Activated CD4-positive, alpha-beta T cell treated with anti-CD3 and anti-CD28 coated beads for 4 hours (primary cell): ENCODE measurements at places on chromosomes 12 and 14.

DNA sequence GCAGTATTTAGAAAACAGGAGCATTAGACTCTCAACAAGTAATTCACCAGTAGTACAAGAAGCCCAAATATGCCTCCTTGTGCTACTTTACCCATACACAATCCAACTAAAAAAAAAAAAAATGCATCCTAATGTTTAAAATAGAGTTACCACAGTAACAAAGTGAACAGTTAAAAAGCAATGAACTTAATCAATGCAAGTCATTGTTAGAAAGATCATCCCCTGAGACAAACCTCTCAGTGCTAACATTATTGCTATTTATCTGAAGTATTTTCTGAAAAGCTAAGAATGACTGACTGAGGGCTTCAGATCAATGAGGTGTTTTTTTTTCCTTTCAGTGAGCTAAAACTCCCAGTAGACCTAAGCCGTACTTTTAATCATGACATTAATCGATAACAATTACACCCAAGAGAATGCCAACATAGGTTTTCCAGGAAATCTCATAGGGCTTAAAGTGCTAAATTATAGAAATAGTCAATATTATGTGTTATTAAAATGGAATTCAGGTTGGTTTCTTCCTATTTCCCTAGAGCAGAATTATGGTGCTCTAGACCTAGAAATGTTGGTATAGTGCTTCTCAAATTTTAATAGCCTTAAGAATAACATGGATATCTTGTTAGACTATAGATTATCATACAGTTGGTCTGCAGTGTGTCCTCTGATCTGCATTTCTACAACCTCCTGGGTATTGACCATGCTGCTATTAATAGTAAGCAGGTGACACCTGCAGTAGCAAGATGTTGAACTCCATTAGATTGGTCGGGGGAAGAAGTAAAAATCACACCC is 123.0 kb downstream of the PRKD1 start:
- no peak for DNase-seq

GRCh38 chr14:75941030-75941429 is 40.8 kb downstream of the TGFB3 start:
- no peak for DNase-seq

- DNase-seq = no peak
Observed at GRCh38 chr14:55142466-55142865, 13.4 kb downstream of the LGALS3 start.

- no peak for DNase-seq
Observed at GRCh38 chr14:102140750-102141145, 1.1 kb downstream of the WDR20 start.

- no peak for DNase-seq
Observed at GRCh38 chr12:78878459-78878858, 13.9 kb downstream of the SYT1 start.

DNA sequence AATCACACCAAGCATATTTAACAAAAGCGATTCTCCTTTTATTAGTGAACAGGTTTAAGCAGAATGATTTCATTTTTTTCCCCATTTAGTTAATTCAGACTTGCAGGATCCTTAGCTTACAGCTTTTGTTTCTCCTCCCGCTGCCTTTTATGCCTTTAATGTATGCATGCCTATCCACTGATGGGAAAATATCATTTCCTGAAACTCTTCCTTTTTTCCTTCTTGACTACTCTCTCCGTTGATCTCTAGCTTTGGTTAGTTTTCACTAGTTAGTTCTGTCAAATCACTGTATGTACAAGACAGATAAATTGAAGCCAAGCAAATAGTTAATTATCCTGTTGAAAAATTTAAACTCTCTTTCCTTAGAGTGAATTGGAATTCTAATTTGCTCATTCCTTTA is 26.3 kb downstream of the NKX2-1 start:
- no peak for DNase-seq

GRCh38 chr14:61575126-61575525 is 120.2 kb upstream of the HIF1A start:
- DNase-seq = no peak
